Small intestine (tissue), 16 donors: ENCODE measurements at places on chromosomes 2 and 18. TPM values are rescaled to one million over a fixed set of nuclear protein-coding genes. Genes with fewer than 3 reads are reported as not detected.
A peak's percentile ranks its signal among the peaks of the same experiment; 100 is the strongest.

- H3K4me1 ChIP-seq: no peaks in the 10 kb centered on the region
- H3K27ac ChIP-seq: no peak overlapping the region
- no peak for DNase-seq
- H3K36me3 ChIP-seq: no peaks in the 10 kb centered on the region
- no peak overlapping the region for H3K4me3 ChIP-seq
These were observed 69.9 kb upstream of the MAPRE2 start for GRCh38 chr18:34971313-34971712.

DNA sequence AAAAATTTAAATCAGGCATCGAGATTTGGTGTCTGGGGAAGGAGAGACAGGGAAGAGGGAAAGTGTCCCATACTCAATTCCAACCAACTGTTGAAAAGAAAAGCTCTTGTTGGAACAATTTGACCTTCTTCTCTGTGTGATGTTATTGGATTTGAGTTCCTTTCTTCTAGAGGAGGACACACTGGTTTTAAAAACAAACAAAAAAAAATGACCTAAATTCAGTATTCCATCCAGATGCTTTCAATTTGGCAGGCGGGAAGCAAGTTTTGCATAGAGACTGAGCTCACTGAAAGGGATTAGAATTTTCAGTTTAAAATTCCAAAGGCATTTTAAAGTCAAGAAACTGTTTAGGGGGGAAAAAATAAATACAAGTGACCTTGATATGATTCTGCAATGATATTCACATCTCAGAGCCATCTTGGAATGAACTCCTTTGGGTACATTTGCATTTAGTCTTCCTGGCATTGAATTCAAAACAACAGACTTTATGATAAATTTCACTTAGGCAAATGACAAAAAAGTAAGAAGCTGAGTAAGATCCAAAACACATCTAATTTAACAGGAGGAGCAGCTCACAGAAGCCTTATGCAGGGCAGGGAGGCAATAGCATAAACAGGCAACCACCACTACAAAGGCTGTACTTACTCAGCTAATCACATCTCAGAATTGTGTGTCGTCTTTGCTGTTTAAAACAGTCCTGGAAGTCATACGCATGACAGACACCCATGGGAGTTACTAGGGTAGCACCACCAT is 126.8 kb downstream of the CDH20 start:
- no peak overlapping the region for H3K27ac ChIP-seq
- no peak overlapping the region for H3K4me3 ChIP-seq
- no peaks in the 10 kb centered on the region for H3K36me3 ChIP-seq
- no peaks in the 10 kb centered on the region for H3K4me1 ChIP-seq
- H3K27me3 ChIP-seq: no peaks in the 10 kb centered on the region

- peaks cover 9% of the 10 kb centered on the region for H3K27me3 ChIP-seq
- H3K36me3 ChIP-seq: no peaks in the 10 kb centered on the region
- no peak overlapping the region for H3K27ac ChIP-seq
- peaks cover 2% of the 10 kb centered on the region for H3K4me1 ChIP-seq
These were observed 3.3 kb downstream of the PMAIP1 start for GRCh38 chr18:59902993-59903610.

DNA sequence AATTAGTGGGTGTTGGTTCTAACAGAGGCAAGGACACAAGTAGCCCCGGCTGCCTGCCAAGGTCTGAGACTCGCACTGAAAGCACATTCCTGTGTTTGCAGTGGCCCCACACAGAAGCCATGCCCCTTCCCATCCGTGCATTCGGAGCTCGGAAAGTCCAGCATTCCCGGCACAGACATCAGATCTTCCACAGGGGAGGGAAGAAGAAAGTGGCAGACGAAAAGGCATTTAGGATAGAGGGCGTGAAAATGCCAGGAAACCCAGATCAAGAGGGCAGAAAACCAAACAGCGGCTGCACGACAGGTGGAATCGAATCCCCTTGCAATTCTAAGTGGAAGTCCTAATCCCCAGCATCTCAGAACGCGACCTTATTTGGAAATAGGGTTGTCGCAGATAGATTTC is 105.5 kb upstream of the ASB18 start:
- no peaks in the 10 kb centered on the region for H3K27me3 ChIP-seq
- H3K27ac ChIP-seq: no peak overlapping the region
- H3K4me1 ChIP-seq: no peaks in the 10 kb centered on the region

GRCh38 chr18:79814373-79814772 is 16.6 kb downstream of the KCNG2 start:
- DNase-seq: no peak
- no peaks in the 10 kb centered on the region for H3K27me3 ChIP-seq

Gene CEP76
- 5.7 TPM for polyA plus RNA-seq

Gene CRYGC
- polyA plus RNA-seq: not detected

DNA sequence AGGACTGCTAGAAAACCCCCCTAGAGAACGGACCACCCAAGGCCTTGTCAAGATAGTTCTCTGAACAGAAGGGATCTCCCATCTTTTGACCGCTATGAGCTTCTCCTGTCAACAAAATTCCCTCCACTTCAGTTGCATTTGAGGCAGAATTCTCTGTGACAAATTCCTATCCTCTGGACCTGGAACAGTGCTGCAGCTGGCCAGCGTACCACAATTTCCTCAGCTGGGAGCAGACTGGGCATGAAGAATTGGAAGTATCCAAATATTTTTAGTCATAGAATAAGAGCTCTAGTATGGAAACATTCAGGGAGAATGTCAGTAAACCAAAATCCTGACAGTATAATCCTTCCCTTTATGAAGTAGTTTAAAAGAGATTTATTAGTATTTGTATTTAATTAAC is 147.1 kb upstream of the BOD1L2 start:
- H3K4me3 ChIP-seq: no peak overlapping the region
- no peak overlapping the region for H3K27ac ChIP-seq
- H3K4me1 ChIP-seq: peaks cover 21% of the 10 kb centered on the region
- H3K27me3 ChIP-seq: no peaks in the 10 kb centered on the region

GRCh38 chr2:222931659-222932058 is 70.8 kb downstream of the ACSL3 start:
- no peaks in the 10 kb centered on the region for H3K27me3 ChIP-seq
- H3K27ac ChIP-seq: no peak overlapping the region
- no peak overlapping the region for H3K4me3 ChIP-seq
- no peaks in the 10 kb centered on the region for H3K4me1 ChIP-seq
- DNase-seq: no peak

DNA sequence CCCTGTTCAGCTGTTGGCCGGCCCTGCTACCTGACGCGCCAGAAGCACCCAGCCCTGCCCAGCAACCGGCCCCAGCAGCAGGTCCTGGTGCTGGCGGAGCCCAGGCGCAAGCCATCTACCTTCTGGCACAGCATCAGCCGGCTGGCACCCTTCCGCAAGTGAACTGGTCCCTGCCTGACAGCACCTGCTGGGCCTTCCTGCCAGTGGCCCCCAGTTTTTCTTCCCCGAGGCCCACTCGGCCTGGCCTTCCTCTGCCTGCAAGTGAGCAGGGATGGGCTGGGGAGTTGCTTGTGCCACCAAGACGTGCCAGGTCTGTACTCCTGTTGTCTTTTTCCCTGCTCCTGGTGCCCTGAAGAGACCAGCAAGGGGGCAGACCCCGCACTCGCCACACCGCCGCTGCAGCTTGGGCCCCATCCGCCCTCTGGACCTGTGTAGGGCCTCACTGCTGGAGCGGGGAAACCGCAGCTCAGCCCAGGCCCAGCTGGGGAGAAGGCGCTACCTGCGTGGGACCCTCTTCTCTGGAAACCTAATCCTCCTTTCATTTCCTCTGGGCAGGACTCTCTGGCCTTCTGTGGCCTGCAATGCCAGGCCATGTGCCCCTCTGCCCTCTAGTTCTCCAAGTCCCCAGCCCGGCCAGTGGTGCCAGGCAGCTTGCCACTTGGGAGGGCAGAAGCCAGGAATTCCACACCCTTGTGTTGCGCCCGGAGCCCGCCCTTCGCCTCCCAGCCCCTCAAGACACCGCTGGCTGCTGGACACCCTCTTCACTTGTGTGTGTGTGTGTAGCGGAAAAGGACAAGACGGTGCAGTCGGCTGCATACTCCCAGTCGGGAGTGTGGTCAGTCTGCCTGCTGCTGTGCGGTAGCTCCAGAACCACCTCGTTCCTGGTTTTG is 47.0 kb downstream of the FAM168B start:
- H3K27me3 ChIP-seq: no peaks in the 10 kb centered on the region
- H3K4me3 ChIP-seq: no peak overlapping the region
- peaks cover 16% of the 10 kb centered on the region for H3K36me3 ChIP-seq

GRCh38 chr2:85524336-85524908 is 14.5 kb upstream of the MAT2A start:
- no peak overlapping the region for H3K27ac ChIP-seq
- no peak for DNase-seq
- peaks cover 4% of the 10 kb centered on the region for H3K4me1 ChIP-seq

- peaks cover 8% of the 10 kb centered on the region for H3K4me1 ChIP-seq
- DNase-seq: no peak
- no peaks in the 10 kb centered on the region for H3K27me3 ChIP-seq
- no peaks in the 10 kb centered on the region for H3K36me3 ChIP-seq
These were observed 24.3 kb downstream of the ASAP2 start for GRCh38 chr2:9230881-9231280.

Gene KIDINS220
- polyA plus RNA-seq: 4.6 TPM

- H3K4me1 ChIP-seq: no peaks in the 10 kb centered on the region
- peaks cover 37% of the 10 kb centered on the region for H3K36me3 ChIP-seq
- no peaks in the 10 kb centered on the region for H3K27me3 ChIP-seq
- DNase-seq: no peak
- H3K27ac ChIP-seq: no peak overlapping the region
These were observed 21.9 kb downstream of the THAP4 start for GRCh38 chr2:241615041-241615440.

Gene G6PC2
- polyA plus RNA-seq: not detected

Gene IL36RN
- polyA plus RNA-seq: not detected

Gene LIMS4
- polyA plus RNA-seq: 2.7 TPM

- no peak overlapping the region for H3K4me3 ChIP-seq
- no peaks in the 10 kb centered on the region for H3K36me3 ChIP-seq
- H3K27me3 ChIP-seq: no peaks in the 10 kb centered on the region
These were observed 74.6 kb downstream of the AFF3 start for GRCh38 chr2:100067784-100068183.

Gene KCNIP3
- 2.6 TPM for polyA plus RNA-seq

DNA sequence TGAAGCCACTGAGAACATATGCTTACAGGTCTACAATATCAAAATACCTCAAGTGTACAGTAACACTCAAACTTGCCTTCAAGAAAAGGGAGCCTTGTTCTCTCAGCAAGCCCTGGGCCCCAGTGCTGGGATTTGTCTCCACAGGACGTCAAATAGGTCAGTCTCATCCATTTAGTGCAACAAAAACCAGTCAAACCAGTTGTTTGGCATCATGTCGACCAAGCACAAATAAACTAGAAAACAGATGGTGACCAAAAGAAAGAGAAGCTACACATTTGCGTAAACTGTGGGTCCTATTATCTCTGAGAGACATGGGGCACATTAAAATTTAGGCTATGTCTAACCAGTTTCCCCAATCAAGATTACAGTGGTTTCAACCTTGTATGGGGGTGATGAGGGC is 182.6 kb upstream of the PKDCC start:
- H3K4me1 ChIP-seq: no peaks in the 10 kb centered on the region
- H3K36me3 ChIP-seq: no peaks in the 10 kb centered on the region
- no peaks in the 10 kb centered on the region for H3K27me3 ChIP-seq
- H3K4me3 ChIP-seq: no peak overlapping the region

Gene SLC4A5
- polyA plus RNA-seq: 0.43 TPM

- H3K4me3 ChIP-seq: no peak overlapping the region
These were observed 375.0 kb upstream of the ZEB2 start for GRCh38 chr2:144894612-144895599.

DNA sequence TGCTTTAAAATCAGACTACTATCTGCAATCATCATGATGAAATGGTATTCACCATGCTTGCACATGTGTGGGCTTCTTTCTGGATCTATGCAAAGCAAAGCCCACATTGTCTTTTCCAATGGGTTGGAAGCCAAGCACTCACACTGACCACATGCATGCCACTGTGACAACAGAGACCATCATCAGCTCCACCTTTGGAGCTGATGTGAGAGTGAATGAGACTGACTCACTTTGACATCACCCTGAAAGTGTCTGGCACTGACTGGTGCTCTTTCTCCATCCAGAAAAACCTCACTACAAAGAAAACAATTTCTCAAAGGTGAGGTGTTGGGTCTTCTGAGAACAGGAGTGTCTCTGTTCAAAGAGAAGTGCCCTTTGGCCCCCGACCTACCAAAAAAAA is 4.7 kb downstream of the MYO5B start:
- DNase-seq: no peak
- H3K27ac ChIP-seq: no peak overlapping the region
- no peaks in the 10 kb centered on the region for H3K4me1 ChIP-seq
- peaks cover under 1% of the 10 kb centered on the region for H3K27me3 ChIP-seq
- no peaks in the 10 kb centered on the region for H3K36me3 ChIP-seq
- no peak overlapping the region for H3K4me3 ChIP-seq

Gene INPP5D
- 10.4 TPM for polyA plus RNA-seq

Gene ANKRD30B
- polyA plus RNA-seq: not detected

GRCh38 chr2:163669506-163669905 is 66.3 kb downstream of the FIGN start:
- H3K4me3 ChIP-seq: no peak overlapping the region
- H3K27me3 ChIP-seq: no peaks in the 10 kb centered on the region
- H3K36me3 ChIP-seq: no peaks in the 10 kb centered on the region
- H3K4me1 ChIP-seq: no peaks in the 10 kb centered on the region
- H3K27ac ChIP-seq: no peak overlapping the region

GRCh38 chr2:107334306-107334705 is 448.3 kb upstream of the ST6GAL2 start:
- no peaks in the 10 kb centered on the region for H3K27me3 ChIP-seq
- no peaks in the 10 kb centered on the region for H3K4me1 ChIP-seq

- no peaks in the 10 kb centered on the region for H3K4me1 ChIP-seq
- H3K4me3 ChIP-seq: no peak overlapping the region
- H3K27ac ChIP-seq: no peak overlapping the region
- H3K36me3 ChIP-seq: no peaks in the 10 kb centered on the region
- H3K27me3 ChIP-seq: peaks cover 6% of the 10 kb centered on the region
These were observed 297.7 kb downstream of the MTX2 start for GRCh38 chr2:176566961-176567360.

Gene MAL
- polyA plus RNA-seq: 3.8 TPM

Gene TMEFF2
- 0.34 TPM for polyA plus RNA-seq

DNA sequence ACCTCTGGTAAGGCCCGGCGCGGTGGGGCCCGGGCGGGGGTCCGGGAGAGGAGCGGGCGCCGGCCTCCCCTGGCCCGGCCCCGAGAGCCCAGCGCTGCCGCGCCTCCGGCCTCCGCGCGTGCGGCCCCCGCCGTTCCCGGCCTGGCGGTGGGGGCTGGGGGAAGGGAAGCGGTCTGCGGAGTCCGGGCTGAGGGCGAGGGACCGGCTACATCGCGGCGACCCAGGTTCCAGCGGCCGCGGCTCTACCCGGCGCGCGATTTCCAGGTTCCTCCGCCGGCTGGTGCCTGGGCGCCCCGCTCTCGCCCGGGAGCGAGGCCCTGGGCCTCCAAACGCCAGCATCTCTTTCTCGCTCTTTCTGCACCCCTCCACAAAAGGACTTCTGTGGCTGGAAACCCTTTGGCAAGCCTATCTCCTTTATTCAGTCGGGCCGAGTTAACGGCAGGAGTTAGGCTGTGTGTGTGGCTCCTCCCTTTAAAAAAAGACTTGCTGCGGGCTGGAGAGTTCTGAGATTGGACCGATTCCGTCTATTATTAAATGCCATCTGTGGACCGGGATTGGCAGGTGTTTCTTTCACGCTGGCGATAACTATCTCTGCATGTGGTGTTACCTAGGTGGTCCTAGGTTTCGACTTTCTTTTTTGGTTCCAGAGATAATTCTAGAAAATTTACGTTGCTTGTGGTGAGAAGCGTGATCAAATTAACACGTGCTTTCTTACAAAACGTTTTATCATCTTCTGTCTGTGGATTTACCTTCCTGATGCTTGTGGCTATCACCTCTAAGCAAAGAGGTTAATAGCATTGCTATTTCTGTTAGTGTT is 592 bp downstream of the ME2 start:
- peak; percentile 43 for DNase-seq
- peak overlapping the region; percentile 97 for H3K4me3 ChIP-seq
- peak overlapping the region; percentile 98 for H3K27ac ChIP-seq
- peaks cover 2% of the 10 kb centered on the region for H3K4me1 ChIP-seq
- H3K36me3 ChIP-seq: peaks cover 3% of the 10 kb centered on the region

Gene PNKD
- 91.6 TPM for polyA plus RNA-seq

Gene CCDC74A
- not detected for polyA plus RNA-seq
